ENCODE measurements at places on chromosomes 12 and 14.
A peak's percentile ranks its signal among the peaks of the same experiment; 100 is the strongest.

- DNase-seq = no peak
These were observed 606.3 kb upstream of the LRFN5 start for GRCh38 chr14:41000350-41000749.

DNA sequence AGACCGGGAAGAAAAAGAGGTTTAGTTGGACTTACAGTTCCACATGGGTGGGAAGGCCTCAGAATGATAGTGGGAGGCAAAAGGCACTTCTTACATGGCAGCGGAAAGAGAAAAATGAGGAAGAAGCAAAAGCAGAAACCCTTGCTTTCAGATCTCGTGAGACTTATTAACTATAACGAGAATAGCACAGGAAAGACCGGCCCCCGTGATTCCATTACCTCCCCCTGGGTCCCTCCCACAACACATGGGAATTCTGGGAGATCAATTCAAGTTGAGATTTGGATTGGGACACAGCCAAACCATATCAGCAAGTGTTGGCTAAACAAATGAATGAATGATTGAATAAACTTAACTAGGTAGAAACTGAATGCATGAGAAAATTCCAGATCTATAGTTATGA lies 85.3 kb upstream of the PARP11 start:
- no peak for DNase-seq

- no peak for DNase-seq
These were observed 57.0 kb downstream of the PHLDA1 start for GRCh38 chr12:75974323-75975187.

- DNase-seq = no peak
These were observed 10.9 kb upstream of the TRPV4 start for GRCh38 chr12:109844091-109844490.

DNA sequence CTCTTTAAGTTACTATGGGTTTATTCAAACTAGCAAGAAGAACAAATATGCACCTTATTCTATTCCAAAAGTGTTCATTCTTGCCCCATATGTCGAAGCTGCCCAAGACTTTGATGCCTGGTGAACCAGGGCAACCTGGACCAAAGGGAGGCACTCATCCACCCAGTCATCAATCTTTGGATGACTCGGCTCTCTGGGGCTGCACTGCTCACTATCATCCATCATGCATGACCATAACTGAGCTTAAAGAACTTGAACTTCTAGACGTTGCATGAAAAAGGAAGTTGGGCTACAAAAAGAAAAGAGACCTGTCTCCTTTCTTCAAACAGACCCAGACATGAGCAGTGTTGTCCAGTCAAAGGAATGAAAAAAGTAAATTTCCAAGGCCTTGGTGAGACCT lies 1.2 kb downstream of the KRT4 start:
- no peak for DNase-seq

GRCh38 chr12:84911271-84912197 lies 1.1 kb downstream of the SLC6A15 start:
- DNase-seq = peak; percentile 36

GRCh38 chr12:11656550-11656949 lies 7.1 kb downstream of the ETV6 start:
- DNase-seq = no peak

All from right renal pelvis (tissue), 4 donors.